ENCODE measurements at places on chromosomes 1 and 21. TPM values are rescaled to one million over a fixed set of nuclear protein-coding genes. Genes with fewer than 3 reads are reported as not detected.

Gene RGS8
- 11.3 TPM for total RNA-seq

Gene WDR64
- not detected for total RNA-seq

Gene DCST2
- total RNA-seq, result not detected

Gene S1PR1
- 20.7 TPM for total RNA-seq

Gene PLA2G2A
- not detected for total RNA-seq

Gene ZBTB8A
- 27.0 TPM for total RNA-seq

Gene LEPR
- total RNA-seq, result 14.0 TPM

Measured in temporal lobe (tissue), 4 donors.